NCI-H1417 (cell line): ENCODE measurements at places on chromosomes 2 and 18.

- DNase-seq = peak; percentile 74
Measured at GRCh38 chr18:13216092-13216582, 2.4 kb upstream of the LDLRAD4 start.

GRCh38 chr2:150062416-150062815, 425.1 kb downstream of the RND3 start:
- DNase-seq = no peak

GRCh38 chr2:169585673-169586072, 1.5 kb downstream of the PPIG start:
- no peak for DNase-seq

DNA sequence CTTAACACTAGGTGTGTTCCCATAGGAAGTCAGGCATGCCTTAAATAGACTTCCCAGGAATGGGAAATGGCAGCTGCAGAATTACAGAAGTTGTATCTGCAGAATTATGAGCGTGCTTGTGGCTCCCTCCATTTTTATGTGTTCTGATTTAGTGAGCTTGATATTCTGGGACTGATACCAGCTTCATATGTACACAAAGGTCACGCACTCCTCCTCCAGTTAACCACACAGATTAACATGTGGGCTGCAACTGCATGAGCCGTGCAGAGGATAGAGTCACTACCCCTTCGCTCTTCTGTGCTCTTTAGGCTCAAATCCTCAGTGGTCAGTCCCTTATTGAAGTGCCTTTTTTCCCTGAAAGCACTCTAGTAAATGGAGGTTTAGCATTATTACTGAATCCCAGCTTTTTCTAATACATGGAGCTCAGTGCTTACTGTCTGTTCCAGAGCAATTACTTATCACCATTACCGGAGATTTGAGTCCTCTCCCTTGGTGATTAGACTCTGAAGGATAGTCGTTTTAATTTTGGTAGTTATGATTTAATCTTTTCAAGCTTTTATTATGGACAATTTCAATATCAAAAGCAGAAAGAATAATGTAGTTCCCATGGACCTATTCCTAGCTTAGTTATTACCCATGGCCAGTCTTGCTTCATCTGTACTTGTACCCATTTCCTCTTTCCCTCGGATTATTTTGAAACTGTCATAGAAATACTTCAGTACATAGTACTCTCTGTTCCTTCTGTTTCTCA, 238.3 kb downstream of the PRKCE start:
- peak; percentile 46 for DNase-seq

DNA sequence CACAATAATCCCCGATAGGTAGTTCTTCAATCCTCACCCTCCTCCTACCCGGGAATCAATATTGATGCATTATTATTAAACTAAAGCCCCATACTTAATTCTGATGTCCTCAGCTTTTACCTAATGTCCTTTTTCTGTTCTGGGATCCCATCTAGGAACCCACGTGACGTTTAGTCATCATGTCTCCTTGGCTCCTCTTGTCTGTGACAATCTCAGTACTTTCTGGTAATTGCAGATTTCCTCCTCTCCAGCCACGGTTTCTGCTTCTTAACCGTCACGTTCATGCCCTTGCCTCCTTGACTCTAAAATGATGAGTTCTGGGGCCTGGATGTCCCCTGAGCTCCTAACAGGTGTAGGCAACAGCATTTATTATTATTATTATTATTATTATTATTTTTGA, 2.9 kb upstream of the DGKD start:
- DNase-seq = no peak

DNA sequence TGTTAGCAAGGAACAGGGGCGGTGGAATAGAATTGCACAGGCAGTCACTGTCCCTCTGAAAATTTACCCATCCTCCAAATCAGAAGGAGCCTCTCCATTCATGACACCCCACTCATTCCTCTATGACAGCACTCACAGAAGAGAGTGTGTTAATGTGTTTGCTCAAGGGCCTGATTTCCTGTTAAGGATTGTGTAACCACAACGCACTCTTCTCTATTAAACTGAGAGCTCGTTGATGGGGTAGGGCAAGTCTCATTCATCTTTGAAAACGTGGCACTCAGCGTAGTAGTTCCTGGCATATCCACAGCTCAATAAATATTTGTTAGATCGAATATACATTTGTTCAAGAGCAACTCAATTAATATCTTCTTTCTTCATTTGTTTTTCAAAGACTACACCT, 106.4 kb downstream of the VAPA start:
- peak; percentile 84 for DNase-seq

DNA sequence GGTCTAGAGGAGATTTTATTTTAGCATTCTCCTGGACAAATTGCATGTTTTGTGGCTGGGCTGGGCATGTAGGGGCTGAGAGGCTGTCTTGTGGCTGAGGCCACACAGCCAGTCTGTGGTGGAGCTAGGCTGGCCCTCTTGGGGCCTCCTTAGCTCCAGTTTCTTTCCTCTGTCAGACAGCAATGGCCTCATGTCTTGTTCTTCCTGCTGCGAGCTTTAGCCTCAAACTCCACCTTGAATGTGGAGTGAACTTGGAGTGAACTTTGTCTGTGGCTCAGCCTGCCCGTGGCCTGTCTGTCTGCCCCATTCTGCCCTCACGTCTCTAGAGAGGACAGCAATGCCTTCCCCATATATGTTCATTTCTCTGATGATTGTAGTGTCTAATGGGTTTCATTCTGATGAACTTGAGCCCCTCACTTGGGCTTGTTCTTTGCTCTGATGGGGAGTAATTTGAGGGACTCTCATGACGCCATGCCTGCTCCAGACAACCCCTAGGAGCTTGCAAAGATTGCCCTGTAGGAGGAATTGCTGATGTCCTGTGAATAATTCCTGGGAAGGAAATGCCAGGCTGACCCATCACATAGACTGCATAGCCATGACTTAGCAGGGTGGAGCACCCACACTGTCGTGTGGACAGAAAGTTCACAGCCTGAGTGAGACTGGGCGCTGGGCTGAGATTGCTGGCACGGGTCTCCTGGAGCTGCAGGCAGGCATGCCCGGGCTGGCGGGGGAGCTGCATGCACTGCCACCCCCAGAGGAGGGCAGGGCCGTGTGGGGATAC, 42.6 kb downstream of the ASAP2 start:
- no peak for DNase-seq

GRCh38 chr2:166897666-166898065, 9.4 kb downstream of the XIRP2 start:
- no peak for DNase-seq

GRCh38 chr2:166519391-166519962, 25.4 kb upstream of the SCN7A start:
- DNase-seq = no peak

DNA sequence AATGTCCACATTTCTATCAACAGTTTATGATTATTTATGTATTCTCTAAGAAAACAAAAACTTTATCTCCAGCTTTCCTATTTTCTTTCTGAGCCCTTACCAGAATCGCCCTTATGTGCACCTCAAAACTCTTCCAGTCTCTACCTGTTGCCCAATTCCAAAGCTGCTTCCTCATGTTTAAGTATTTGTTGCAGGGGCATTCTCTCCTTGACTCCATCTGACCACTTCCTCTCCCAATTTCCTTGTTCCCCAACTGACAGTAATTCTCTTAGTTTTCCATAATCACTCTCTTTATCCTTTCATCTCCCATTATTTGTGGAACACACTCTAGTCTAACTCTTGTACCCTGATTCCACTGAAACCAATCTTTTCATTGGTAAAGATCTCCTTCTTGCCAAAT, 105.4 kb upstream of the RBBP8 start:
- no peak for DNase-seq

GRCh38 chr18:13620818-13621445, 105.4 kb downstream of the FAM210A start:
- DNase-seq = no peak

DNA sequence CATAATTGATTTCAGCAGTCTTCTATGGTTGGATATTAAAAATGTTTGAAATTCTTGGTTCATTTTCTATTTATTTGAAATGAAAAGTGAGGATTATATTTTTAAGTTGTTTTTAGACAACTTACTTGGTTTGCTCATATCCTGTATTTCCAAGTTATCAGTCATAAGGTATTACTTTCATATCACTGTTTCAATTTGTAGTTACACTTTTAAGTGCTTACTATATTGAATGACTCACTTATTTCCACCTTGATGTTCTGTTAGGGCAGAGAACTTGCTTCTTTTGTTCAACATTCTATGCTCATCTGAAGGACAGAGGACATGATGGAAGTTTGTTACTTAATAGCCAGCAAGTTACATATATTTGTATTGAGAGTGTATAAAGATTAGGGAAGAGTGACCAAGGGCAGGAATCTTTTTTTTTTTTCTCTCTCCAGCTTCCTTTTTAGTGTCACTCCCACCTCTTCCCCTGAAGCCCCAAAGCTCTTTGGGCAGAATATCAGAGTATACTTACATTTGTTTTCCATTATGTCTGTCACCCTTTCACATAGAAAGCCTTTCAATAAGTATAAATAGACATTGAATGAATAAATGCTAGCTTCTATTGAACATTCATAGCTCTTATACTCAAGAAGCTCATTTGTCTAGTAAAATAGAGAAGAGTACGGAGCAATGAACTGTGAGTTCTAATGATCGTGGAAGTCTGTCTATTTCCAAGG, 28.1 kb downstream of the PIK3C3 start:
- DNase-seq = no peak

DNA sequence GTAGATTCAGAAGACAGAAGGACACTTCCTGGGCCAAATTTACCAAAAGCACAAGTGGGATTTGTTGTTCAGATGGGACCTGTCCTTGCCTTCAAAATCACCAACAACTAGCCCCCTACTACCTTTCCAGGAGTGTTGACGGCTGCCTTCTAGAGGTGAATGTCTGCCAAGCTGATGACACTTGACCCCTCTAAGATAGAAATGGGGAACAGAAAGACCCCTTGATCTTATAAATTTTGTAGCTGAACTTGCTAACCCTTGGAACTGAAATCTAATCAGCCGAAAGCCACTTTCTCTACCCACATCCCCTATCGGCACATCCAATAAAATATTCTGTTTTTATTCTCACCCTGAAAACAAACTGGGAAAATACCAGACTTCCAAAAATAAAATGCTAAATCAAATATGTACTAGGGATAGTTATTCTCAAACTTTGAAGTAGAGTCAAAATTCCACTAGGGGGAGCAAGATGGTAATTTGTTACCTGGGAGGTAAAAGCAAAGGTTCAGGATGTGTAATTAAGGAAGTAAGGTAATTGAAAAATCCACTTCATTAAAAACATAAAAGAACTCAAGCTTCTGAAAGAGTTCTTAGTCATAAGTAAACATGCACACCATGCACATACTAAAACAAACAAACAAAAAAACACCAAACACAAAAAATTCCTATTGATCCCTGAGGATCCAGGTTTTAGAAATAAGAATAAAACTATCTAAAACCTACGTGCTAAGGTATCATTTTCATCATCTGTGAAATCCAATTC, 119.2 kb downstream of the ANKRD44 start:
- peak; percentile 76 for DNase-seq

DNA sequence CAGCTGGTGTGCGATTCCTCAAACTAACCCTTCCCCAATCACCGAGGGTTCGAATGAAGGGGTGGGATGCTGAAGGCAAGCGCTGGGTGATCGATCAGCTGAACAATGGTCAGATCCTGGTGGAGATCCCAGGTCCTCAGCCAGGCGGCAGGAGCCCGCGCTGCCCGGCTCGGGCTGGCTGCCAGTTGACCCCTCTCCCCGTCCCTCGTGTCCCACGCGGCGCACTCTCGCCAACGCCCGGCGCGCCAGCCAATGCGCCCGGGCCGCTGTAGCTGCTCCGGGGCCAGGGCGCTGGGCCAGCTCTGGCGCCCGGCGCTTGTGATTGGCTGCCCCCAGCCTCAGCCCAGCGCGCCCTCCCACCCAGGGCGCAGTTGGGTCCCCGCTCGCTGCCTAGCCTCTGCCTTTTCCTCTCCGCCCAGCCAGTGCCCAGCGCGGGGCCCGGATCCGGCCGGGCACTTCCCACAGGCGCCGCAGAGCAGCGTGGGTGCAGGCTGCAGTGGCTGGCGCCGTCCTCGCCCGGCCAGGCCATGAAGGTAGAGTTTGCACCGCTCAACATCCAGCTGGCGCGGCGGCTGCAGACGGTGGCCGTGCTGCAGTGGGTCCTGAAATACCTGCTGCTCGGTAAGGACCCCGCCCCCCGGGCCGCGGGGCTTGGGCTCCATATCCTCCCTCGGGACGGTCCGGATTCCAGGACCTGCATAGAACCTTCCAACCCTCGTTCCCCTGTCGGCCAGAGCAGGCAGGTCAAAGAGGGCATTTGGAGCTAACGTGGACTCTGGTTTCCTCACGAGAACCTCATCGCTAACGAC, at the start of gene MOGAT1:
MOGAT1 (plus strand) TSS at position 400 of the 809 bp plus-strand sequence; CDS start at position 528, 128 bp downstream.
- peak; percentile 34 for DNase-seq

DNA sequence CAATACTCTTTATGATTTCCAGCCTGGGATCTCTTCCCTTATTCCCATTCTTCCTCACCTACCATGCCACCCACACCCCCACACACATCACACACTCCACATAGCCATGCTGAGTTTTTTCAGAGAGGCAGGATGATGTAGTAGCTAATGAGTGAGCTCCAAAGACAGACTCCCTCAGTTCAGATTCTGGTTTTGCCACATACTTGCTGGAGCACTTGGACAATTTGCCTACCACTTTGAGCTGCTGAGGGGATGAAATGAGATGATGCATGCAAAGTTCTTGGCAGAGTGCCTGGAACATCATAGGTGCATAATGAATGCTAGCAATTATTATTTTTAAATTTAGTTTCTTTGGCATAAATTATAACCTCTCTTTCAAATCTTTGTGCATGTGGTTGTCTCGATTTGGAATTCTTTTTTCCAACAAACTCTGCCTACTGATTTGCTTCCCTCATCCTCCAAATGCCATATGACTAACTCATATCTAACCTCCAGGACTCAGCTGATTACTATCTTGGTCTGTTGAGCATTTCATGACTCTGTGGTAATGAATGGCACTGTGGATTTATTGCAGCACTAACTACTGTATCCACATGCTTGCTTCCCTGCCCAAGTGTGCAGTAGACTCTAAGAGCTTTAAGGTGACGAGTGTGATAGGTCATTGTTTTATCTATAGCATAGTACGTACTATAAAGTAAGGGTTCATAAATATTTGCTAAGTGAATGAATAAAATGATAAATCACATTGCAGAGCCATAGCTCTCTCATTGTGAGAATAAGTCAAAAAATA, 99.1 kb downstream of the TACR1 start:
- peak; percentile 18 for DNase-seq

DNA sequence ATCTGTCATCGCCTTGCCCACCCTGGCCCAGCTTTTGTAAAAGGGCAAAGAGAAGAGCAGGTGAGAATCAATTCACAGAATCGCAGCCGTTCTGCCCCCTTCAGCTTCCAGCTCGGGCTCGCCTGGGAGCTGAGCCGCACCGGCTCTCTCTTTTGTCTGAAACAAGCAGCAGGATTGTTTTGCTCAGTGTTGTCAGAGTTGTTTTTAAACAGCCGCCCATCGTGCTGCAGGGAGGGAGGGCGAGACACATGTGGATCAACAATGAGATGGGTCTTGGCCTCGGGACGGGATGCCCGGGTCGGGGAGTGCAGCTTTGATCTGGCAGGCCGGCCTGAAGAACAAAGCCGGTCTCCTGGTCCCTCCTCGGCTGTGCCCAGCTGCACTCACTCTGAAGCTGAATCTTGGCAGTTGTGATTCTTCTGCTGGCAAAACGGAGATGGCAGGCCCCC, 39.7 kb upstream of the HDAC4 start:
- DNase-seq = peak; percentile 84

GRCh38 chr18:76572518-76573247, 77.6 kb upstream of the ZNF516 start:
- no peak for DNase-seq

GRCh38 chr2:241033336-241033987, 35.0 kb downstream of the SNED1 start:
- DNase-seq = no peak
